Activated T-helper 1 cell treated with anti-CD3 and anti-CD28 coated beads, Interleukin-2, amount 50 U/mL, for 16 hours (primary cell): ENCODE measurements at places on chromosomes 13 and 19.

GRCh38 chr19:55322204-55322885 lies 2.8 kb downstream of the TMEM150B start:
- no peak for DNase-seq

DNA sequence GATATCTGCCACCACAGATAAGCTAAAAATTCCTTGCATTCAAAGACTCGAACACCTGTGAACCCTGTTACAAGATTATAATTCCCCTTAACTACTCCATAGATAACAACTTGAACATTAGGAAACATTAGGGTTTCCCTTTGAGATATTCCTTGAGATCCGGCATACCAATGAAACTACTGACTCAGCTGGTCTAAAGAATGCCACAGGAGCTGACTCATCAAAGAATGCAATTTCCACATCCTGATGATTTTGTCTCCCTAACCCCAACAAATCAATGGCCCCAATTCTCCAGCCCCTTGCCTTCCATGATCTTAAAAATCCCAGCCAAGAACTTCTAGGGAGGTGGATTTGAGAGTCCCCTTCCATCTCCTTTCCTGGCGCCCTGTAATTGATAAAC lies 35.6 kb upstream of the ZNF599 start:
- no peak for DNase-seq

DNA sequence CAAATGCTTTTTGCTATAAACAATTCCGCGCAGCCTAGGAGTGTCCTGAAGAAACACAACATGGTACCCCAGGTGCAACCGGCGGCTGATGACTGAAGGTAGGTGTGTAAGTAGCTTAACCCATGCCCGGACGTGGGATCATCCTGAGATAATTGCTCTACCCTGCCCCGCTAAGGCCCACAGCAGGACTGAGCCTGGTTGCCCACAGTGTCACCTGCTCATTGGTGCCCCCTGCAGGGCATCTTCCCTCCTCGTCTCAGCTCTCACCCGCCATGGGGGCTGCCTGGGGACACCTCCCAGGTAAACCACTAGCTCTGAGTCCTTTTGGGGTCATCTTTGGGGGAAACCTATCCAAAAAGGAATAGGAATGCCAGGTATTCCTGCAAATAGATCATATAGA lies 22.3 kb downstream of the TMEM161A start:
- DNase-seq, result no peak

- DNase-seq, result no peak
Measured at GRCh38 chr13:99227331-99227900, 26.8 kb downstream of the UBAC2 start.

GRCh38 chr13:24865163-24865953 lies 101.4 kb downstream of the RNF17 start:
- no peak for DNase-seq

GRCh38 chr13:106561551-106562170 lies 6.3 kb downstream of the ARGLU1 start:
- DNase-seq, result peak; percentile 4

GRCh38 chr13:42720113-42720857 lies 61.1 kb upstream of the FAM216B start:
- no peak for DNase-seq

- DNase-seq, result no peak
Measured at GRCh38 chr13:81781471-81781870, 1440.5 kb upstream of the SPRY2 start.

DNA sequence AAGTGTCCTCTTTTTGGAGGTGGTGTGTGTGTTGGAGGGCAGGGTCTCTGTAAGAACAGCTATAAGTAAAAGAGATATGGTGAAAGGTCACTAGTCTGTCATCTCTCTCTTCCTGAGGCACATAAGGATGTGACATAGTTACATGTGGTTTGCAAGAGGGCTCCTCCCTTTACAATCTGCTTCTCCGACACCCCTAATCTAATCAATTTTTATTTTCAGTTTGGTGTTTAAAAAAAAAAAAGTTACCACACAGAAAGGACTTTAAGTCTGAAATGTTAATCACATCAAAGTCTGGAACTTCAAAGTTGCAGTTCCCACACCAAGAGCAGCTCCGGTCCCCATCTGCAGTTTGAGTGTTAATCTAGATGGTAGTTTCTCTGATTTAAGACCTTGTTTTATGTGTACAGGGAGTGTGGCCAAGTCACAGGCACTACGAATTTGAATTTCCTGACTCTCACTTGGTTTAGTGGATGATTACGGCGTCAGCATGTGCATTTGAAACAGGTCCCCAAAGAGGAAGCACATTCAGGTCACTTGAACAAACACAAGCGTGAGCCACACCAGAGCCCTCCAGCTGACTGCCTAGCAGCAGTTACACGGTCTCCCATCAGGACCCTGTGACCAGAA lies 53.1 kb downstream of the FOXO1 start:
- DNase-seq, result peak; percentile 22

DNA sequence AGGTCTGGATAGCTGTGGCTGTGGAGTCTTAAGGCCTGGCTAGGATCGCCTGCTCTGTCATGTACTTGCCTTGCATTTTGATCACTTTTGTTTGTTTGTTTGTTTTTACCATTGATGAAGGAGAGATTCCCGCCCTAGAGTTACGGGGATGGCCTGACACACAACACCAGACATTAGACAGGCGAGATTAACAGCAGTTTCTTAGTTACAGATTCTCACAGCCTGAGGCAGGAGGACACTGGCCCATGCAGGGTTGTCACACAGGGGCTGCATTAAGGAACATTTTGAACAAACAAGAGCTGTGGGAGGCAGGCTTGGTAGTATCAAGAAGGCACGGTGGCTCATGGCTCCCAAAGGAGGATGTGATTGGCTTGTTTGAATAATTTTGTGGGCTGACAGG lies 291.8 kb downstream of the HS6ST3 start:
- no peak for DNase-seq
